ENCODE measurements at places on chromosomes 4 and X. TPM values are rescaled to one million over a fixed set of nuclear protein-coding genes. Genes with fewer than 3 reads are reported as not detected.

Gene EREG
- not detected for polyA plus RNA-seq

Gene SCRG1
- polyA plus RNA-seq = not detected

Gene PAGE5
- polyA plus RNA-seq = not detected

Gene TLR3
- polyA plus RNA-seq = 3.2 TPM
